ENCODE measurements at places on chromosomes 2 and 18.

- no peak for DNase-seq
Measured at GRCh38 chr2:18824325-18824790, 235.0 kb upstream of the NT5C1B start.

- DNase-seq = no peak
Measured at GRCh38 chr2:78383576-78383975, 641.9 kb upstream of the REG3G start.

DNA sequence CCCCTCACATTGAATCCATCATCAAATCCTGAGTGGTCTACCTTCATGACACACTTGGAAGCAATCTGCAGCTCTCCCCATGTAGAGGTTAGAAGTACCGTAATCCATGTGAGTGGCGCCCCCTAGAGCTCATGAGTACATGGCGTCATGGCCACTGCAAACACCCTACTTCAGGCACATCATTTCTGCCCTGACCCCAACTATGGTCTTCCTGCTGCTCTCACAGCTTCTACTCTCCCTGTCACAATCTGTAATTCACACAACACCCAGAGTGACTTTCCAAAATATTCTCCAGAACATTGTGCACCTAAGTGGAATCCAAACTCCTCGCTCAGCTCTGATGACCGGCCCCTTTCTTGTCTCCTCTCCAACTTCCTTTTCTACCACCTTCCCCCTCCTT is 141.9 kb downstream of the ANKRD44 start:
- peak; percentile 31 for DNase-seq

GRCh38 chr2:32456808-32457207 is 100.0 kb downstream of the BIRC6 start:
- no peak for DNase-seq

GRCh38 chr18:52333860-52334259 is 6.1 kb upstream of the DCC start:
- no peak for DNase-seq

GRCh38 chr2:45406621-45407020 is 204.4 kb downstream of the SRBD1 start:
- DNase-seq = no peak

GRCh38 chr18:71221405-71221804 is 932.6 kb downstream of the SOCS6 start:
- no peak for DNase-seq

GRCh38 chr2:129296806-129297205 is 682.7 kb upstream of the RAB6C start:
- DNase-seq = no peak

- no peak for DNase-seq
Measured at GRCh38 chr2:73984203-73984921, at the start of gene TET3. Gene TET3 (plus strand): TSS chr2:73984910. CDS start chr2:73986404, 1,494 bp downstream.

DNA sequence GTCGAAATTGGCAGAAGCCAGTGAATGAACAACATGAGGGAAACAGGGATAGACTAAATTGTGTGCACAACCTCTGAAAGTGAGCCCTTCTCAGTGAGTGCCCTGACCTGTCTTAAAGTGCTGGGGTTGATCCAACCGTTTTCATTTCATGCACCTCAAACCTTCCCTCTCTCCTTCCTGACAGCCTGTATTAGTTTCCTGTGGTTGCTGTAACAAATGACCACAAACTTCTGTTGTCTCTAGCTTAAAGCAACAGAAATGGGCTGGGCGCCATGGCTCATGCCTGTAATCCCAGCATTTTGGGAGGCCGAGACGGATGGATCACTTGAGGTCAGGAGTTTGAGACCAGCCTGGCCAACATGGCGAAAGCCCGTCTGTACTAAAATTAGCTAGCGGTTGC is 48.8 kb upstream of the PPP1CB start:
- DNase-seq = no peak

DNA sequence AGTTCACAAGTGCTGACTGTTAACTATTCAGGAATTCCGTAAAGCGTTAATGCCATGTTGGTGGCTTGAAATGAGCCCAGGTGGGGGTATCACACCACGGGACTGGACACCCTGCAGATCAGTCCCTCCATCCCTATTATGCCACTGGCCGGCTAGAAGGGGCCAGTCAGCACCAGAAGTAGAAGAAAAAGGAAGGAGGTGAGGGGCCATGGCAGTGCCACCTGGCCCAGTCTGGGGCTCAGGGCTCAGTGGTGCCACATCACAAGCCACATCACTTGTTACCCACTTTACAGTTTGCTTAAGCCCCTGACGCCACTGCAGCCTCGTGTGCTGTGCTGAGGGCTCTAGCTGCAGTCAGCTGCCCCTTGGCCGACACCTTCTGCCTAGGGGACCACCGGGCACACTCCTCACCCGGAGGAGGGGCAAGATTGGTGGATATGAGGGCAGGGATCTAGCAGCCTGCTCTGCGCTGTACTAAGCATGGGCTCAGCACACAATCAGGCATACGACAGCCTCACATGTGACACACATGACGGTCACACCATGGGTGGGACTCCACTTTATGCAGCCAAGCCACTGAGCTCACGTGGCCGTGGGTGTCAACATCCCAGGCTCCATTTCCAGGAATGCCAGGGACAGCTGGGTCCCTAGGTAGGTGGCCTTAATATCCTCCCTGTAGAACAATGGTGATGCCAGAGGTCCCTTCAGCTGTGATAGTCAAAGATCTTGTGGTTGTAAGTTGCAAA is 3.6 kb downstream of the LIMS2 start:
- DNase-seq = no peak

- no peak for DNase-seq
Measured at GRCh38 chr2:199092419-199092818, 365.3 kb downstream of the SATB2 start.

GRCh38 chr2:172442072-172442895 is 14.9 kb downstream of the ITGA6 start:
- peak; percentile 49 for DNase-seq

GRCh38 chr2:28643327-28643726 is 108.3 kb upstream of the PPP1CB start:
- DNase-seq = no peak

DNA sequence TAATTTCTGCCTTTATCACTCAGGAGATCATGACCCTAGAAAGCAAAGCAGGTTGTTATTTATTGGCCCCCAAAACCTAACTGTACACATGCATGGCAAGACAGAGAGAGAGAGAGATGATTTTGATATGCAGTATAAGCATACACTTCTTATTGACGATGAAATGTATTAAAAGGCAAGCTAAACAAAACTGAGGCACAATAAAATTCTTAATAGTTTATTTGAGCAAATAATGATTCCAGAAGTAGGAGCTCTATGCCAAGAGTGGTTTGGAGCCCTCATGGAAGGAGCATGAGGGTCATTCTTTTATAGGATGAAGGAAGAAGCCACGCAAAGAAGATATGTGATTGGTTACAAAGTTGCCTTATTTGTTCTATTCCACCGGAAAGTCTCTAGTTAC is 616.0 kb downstream of the FBXO15 start:
- no peak for DNase-seq

GRCh38 chr2:44623622-44624351 is 262.0 kb downstream of the CAMKMT start:
- no peak for DNase-seq

- no peak for DNase-seq
Measured at GRCh38 chr18:75062297-75062886, 146.5 kb downstream of the PTGR3 start.
